Ovary (tissue), 10 donors: ENCODE measurements at places on chromosomes 16 and 17.

GRCh38 chr17:12983991-12984884 lies 33.6 kb downstream of the ELAC2 start:
- DNase-seq, result peak; percentile 63

- no peak for DNase-seq
Observed at GRCh38 chr17:67435122-67435521, 58.0 kb downstream of the PITPNC1 start.

GRCh38 chr17:18988546-18989173 lies 15.9 kb downstream of the FAM83G start:
- DNase-seq, result no peak

DNA sequence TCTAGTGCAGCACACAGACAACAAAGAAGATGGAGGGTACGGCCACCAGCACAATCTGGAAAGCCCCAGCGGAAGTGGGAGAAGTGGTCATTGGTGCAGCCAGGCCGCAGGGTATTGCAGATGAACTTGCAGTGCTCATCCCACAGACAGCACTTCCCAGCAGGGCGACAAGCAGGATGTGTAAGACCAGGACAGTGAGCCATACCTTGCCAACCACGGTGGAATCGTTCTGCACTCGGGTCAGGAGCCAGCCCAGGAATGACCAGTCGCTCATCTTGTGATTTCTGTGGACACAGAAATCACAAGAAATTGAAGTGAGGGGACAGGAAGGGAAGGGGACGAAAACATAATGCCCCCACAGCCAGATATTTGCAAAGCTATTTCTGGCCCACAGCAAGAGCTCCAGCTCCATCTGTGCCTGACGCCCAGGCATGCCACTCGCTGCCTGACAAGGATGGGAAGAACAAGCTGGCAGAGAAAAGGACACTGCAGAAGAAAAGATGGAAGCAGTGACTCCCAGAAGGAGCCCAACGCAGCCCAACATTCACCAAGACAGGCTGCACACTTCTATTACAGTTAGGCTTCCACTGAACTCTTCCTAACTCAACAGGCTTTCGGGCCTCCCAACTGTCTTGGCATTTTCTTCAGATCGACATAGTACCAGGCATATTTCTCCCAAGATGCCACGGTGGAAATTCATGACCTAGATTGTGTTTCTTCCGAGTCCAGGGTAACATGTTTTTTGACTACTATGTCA lies 17.5 kb upstream of the MYO18A start:
- DNase-seq, result no peak

DNA sequence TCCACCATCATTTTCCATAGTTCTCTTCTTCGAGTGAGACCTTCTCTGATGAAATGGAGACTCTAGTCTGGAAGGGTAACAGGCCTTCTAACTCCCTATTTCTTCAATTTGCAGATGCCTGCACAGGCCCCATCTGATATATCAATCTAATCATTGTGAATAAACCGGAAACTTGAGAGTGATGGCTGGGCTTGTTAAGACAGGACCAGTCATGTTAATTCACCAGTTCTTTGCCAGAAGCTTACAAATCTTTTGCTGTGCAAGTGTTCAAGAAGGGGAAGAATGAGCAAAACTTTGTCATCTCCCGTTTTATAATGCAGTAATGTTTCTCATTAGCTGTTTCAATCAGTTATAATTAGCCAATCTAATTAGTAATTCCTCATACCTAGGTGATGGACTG lies 1561.3 kb upstream of the GOT2 start:
- no peak for DNase-seq

- no peak for DNase-seq
Observed at GRCh38 chr17:31158746-31159377, 64.1 kb downstream of the NF1 start.

GRCh38 chr16:67301080-67301782 lies 21.9 kb downstream of the PLEKHG4 start:
- peak; percentile 80 for DNase-seq

DNA sequence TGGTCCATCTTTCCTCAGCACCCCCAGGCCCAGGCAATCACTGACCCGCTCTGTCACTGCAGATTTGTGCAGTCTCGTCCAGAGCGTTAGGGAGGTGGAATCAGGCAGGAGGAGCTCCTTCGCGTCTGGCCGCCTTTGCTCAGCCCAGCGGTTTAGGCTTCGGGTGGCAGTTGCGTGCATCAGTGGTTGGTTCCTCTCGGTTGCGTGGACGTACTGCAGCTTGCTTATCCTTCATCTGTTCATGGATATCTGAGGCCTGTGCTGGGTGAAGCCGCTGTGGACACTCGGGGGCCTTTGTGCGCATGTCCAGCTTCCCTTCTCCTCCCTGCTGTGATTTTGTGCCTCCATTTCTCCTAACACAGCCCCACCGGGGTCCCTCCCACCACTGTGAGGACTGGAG lies 4.7 kb upstream of the P2RX1 start:
- no peak for DNase-seq

DNA sequence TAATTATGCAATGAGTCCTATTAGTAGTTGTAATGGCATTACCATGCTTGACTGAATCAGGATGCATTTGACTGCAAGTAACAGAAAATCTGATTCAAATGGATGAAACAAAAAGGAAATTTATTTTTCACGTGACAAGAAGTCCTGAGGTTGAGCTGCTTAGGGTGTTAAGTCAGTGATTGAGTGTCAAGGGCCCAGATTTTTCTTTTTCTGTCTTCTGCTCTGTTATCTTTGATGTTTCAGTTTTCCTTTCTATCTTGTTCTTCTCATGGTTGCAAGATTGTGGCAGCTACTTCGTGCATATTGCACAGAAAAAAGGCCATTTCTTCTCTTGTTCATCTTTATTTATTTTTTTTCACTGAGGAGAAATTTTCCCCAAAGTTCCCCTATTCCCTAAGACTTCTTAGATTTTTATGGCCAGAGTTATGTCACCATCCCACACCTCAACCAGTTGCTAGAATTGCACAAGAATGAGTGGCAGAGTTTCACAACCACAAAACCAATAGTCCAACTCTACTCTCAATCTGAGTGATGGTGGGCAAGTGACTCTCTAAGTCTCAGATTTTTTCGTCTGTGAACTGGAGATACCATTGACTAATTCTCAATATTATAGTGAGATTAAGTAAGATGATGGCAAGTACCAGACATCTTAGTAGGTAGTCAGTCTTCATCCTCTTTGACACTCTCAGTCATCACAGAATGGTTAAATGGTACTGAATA lies 15.7 kb upstream of the GPR139 start:
- DNase-seq, result no peak

DNA sequence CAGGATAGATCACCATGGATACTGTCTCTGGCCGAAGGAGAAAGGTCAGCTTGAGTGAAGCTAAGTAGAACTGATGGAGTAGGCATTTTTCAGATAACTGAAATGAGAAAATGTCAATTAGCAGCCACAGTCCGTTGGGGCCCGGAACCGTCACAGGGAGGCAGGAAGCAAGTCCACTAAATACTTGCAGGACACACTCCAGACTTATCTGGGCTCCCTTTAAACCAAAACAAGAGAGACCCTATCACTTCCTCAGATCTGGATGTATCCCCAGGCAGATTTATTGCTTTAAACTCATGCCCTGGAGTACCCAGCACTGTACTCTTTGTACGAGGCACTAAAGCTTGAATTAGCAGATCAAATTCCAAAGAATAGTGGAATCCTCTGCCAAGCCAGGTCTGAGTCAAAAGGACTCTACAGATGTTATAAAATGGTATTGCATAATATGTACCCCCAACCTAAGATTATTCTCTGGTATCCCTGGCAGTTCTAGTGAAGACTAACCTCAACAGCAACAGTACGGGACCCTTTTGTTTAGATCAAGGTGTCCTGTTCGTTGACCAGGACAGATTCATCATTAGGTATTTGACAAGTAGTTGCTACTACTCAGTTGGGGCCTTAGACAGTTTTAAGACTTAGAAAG lies 8.1 kb downstream of the ZP2 start:
- no peak for DNase-seq

DNA sequence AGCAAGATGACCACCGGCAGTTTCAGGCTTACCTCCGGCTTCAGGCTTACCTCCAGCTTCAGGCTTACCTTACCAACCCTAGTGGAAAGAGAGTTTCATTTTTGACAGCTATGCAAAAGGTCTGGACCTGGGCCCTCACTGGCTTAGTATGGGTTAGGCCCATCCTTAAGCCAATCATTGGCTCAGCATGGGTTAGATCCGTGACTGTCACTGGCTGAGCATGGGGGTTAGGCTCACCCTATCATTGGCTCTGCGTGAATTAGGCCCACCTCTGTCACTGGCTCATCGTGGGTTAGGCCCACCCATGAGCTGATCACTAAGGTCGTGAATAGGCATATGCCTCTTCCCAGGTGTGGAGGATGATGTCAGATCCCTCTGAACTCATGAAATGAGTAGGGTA lies 8.1 kb downstream of the NDE1 start:
- DNase-seq, result no peak

GRCh38 chr16:53456625-53457024 lies 22.4 kb downstream of the RBL2 start:
- no peak for DNase-seq

GRCh38 chr16:2529061-2529931 lies 1.9 kb downstream of the CEMP1 start:
- peak; percentile 53 for DNase-seq

GRCh38 chr17:59107306-59107670 lies 608 bp upstream of the TRIM37 start:
- no peak for DNase-seq

DNA sequence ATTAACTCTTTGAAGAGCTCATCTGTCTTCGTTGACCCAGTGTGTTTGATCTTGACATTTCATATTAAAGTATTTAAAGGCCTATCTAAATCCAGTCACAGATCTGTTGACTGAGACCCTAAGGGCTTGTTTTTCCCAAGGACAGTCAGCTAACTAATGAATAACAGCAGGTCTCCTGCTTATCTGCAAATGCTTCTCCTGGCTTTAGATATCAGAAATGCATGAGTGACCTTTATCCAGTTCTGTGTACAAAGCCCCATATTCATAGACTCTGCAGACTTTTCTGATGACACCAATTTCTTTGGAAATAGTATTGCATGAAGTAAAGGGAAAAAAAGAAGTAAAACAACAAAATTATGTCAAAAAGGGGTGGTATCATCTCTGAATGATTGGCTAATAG lies 70.3 kb downstream of the YPEL2 start:
- DNase-seq, result no peak

GRCh38 chr17:73503560-73503959 lies 140.7 kb downstream of the SDK2 start:
- no peak for DNase-seq
